ENCODE measurements at places on chromosomes 7 and 10.

DNA sequence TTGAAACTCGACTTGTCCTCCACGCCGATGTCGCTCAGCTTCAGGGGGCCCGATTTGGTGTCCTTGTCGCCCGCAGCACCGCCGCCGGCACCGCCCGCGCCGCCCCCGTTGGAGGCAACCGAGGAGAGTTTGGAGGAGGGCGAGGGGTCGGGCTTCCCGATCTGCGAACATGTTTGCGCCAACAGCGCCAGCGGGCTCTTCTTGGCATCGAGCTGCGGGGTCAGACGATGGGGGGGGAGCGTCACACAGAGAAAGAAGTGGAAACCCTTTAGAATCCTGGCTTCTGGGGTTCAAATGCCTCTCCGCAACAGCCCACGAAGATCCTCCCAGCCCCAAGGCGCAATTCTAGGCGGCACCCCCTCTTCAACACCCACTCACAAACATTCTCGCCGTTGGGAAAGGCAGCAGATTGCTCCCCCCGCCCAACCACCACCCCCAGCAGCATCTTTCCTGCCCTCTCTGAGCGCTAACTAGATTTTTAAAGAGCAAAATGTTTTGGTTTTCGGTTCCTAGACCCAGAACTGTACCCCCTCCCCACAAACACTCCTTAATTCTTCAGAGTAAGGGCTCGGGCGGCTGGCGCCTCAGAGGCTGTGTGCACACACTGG lies 1.3 kb downstream of the ZNF503 start:
- no peak for DNase-seq

GRCh38 chr10:22345301-22346095 lies at the start of gene SPAG6:
TSS of gene SPAG6 (plus strand) at chr10:22345496. CDS start at chr10:22345612, 116 bp downstream.
- peak; percentile 50 for DNase-seq

- DNase-seq, result no peak
Measured at GRCh38 chr10:78640796-78641636, 427.8 kb upstream of the ZMIZ1 start.

- no peak for DNase-seq
Measured at GRCh38 chr7:30503274-30504212, 1.1 kb downstream of the GGCT start.

GRCh38 chr7:5367661-5368060 lies 56.0 kb downstream of the TNRC18 start:
- DNase-seq, result no peak

DNA sequence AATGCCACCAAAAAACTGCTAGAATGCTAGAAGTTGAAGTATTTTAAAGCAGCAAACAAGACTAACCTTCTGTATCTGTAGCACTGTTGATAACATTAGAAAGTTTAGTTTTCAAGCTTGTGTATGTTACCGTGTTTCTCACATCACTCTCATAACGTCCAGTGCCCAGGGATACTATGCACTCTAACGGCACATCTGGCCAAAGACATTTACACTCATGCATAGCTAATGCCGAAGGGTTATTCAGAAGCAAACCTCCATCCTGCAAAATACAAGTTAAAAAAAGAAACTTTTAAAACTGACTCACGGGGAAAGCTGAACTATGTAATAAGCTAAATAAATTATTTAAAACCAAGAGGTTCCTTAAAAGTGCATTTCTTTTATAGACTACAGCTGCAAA lies 22.9 kb upstream of the NRCAM start:
- DNase-seq, result no peak

DNA sequence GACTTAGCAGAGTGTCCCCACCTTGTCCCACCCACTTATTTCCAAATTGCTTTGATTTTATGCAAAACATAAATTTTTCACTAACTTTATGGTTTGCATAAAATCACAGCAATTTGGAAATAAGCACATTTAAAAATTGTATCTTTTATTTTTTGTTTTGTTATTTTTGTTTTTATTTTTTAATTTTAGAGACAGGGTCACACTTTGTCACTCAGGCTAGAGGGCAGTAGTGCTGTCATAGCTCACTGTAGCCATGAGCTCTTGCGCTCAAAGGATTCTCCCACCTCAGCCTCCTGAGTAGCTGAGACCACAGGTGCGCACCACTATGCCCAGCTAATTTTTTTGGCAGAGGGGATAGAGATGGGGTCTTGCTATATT lies 43.2 kb downstream of the APBB1IP start:
- no peak for DNase-seq

- DNase-seq, result no peak
Measured at GRCh38 chr10:43044961-43045621, 31.8 kb upstream of the RET start.

- DNase-seq, result no peak
Measured at GRCh38 chr10:116670706-116671105, 50.0 kb downstream of the PNLIPRP2 start.

- DNase-seq, result no peak
Measured at GRCh38 chr10:6988654-6989053, 408.6 kb upstream of the PRKCQ start.

GRCh38 chr10:46556515-46557318 lies at the start of gene GPRIN2:
TSS of gene GPRIN2 (minus strand) at chr10:46556658. CDS start at chr10:46550736, 5,922 bp downstream.
- no peak for DNase-seq

DNA sequence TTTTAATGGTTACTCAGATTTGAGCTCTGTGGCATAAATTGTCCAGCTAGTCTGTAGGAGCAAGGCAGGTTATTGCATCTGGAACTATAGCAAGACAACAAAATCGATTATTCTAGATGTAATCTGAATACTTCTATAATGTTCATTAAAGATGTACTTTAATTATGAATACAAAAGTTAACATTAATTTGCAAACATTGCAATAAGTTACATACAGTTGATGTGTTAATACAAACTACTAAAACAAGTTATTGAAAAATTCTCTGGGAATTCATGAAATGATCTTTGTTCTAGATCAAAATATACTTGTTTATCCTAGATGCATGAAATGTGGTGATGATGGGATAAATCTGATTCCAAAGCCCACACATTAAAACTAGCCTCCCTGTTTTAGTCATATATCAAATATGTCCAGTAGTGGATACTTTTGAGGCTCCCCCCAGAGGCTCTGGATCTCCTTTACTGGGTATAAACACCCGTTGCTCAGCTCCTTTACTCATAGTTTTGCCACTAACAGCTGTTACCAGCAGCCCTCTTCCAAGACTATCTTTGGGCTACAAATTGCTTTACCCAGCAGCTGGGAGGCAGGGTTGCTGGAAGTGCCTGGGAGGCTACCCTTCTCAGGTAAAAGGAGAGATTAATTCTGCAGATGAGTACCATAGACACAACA lies 78.1 kb downstream of the ARL4A start:
- DNase-seq, result no peak

GRCh38 chr7:47796347-47796746 lies 151.9 kb downstream of the PKD1L1 start:
- DNase-seq, result no peak

GRCh38 chr7:41346878-41347277 lies 356.0 kb downstream of the INHBA start:
- DNase-seq, result no peak

DNA sequence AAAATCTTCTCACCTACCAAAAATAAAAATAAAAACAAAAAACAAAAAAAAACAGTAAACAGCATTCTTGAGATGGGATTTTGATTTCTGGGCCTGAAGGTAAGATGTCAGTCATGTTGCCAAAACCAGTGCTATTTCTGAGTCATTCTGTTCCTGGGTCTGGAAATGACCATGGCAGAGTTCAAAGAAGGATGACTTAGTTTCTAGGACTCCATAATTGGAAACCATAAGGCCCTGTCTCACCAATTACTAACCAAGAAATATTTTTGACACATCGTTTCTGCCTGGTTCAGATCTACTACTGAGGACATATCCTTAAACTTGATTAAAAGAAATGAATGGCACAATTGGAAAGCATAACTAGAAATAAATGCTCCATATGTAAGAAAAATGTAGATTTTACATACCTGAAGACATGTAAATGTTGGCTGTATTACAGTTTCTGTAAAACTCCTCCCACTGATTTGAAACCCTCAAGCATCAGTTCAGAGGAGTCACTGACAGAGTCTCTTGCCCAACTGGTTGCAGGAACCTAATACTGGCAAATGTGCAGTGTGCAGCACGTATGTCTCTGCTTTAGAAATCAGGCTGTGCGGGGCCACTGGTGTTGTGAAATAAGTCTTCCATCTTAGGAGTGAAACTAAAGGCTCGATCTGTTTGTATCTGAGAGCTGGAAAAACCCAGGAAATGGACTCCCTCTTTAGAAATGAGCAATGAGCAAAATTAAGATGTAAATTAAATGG lies 84.8 kb upstream of the EGR2 start:
- no peak for DNase-seq

DNA sequence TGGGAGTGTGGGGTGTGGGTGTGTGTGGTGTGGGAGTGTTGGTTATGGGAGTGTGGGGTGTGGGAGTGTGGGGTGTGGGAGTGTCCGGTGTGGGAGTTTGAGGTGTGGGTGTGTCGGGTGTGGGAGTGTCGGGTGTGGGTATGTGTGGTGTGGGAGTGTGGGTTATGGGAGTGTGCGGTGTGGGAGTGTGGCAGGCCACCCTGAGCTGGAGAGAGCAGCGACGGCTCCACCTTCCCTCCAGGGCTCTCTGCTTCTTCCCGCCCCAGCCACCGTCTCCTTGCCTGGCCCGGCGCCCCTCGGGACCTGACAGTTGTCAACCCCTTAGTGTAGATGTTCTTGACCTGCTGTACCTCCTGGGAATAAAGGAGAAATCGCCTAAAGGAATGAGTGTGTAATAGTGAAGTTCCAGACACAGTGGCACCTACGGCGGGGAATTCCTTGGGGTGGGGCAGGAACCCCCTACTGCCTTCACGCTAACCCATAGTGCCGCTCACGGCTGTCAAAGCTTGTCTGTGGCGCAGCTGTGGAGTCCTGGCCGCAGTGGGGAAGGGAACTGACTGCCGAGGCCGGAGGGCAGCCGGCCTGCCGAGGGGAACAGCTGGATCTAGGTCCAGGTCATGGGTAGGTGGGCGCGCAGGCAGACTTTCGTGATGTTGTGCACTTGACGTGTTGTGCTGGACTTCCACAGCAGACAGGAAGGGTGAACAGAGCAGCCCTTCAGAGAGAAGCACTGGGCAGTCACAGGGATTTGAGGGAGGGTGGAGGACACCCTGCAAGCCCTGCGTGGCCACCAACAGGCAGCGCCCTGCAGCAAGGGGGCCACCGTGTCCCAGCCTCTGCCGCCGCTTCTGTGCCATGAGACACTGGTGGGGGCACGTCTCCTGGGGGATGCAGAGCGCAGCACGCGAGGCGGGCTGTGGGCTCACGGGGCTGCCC lies 49.0 kb upstream of the EN2 start:
- DNase-seq, result no peak

DNA sequence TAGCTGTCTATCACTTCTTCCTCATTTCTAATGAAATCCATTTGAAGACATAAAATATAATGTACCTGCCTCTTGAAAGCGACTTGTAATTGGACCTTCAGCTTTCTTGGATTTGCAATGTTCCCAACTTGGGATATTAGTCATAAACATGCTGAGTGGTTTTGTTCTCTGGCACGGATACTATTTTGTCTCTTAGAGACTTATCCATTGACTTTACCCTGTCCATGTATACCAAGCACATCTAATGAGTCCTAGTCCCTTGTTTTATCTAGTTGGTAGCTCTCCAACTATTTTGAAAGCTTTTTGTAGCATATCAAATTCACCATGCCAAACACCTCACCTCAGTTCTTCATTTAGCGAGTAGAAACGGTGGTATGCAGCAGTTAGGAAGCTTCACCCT lies 18.9 kb downstream of the PLEKHS1 start:
- DNase-seq, result no peak

DNA sequence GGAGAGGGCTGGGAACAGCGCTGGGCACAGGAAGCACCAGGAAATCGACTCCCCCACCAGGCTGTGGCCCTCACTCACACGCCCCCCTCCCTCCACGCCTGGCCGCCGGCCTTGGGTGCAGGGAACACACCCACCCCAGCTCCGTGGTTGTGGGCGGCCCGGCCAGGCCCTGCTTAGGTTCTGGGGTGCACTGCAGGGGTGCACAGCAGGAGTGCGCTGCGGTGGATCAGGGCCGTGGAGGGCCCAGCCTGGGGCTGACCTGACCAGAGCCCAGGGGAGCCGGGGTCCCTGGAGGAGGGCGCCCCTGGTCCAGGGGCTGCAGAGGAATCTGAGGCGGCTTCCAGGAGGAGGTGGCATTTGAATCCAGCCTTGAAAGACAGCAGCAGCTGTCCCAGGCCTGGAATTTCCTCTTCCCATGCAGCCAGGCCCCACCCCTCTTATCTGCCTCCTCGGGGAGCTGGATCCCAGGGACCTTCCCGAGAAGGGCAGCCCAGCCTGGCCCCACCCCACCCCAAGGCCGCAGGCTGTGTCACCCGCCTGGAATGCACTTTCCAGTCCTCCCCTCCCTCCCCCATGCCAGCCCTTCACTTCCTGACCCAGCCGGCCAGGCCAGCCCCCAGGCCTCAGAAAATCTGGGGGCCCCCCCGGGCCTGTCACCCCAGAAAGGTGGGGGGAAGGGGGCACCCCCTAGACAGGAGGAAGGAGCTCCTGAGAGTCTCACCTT lies 18.4 kb upstream of the PDGFA start:
- DNase-seq, result no peak

- DNase-seq, result no peak
Measured at GRCh38 chr10:33506838-33507661, 172.6 kb upstream of the NRP1 start.

DNA sequence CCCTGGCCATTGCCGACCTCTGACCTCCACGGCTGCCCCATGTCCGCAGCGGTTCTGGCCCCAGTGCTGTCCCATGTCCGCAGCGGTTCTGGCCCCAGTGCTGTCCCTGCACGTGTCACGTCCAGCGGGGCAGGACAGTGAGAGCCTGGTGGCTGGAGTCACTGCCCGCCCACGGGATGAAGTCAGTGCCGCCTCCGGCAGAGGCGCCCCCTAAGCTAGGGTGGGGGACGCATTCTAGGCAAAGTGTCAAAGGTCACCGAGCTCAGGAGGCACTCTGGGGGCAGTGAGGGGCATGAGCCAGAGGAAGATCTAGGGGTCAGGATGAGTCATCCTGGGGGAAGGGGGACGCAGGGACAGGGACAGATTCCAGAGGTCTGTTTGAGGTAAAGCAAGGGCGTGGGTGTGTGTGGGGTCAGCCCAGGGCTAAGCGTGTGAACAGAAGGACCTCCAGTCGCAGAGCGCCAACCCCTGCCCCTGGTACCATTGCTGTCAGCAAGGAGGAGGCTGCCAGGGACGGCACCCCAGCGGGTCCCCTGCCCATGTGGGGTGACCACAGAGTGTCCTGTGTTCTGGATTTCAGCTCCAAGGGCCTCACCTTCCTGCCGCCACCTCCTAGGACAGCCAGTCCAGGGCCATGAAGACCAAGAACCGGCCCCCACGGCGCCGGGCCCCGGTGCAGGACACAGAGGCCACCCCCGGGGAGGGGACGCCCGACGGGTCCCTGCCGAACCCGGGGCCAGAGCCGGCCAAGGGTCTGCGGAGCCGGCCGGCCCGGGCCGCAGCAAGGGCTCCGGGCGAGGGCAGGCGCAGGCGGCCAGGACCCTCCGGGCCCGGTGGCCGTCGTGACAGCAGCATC lies 665 bp downstream of the BHLHA15 start:
- no peak for DNase-seq

Measured in stimulated activated CD4-positive, alpha-beta T cell treated with anti-CD3 and anti-CD28 coated beads, TNF-alpha, amount 100 ng/mL, for 48 hours (primary cell).